ENCODE measurements at places on chromosomes 6 and 20. TPM values are rescaled to one million over a fixed set of nuclear protein-coding genes. Genes with fewer than 3 reads are reported as not detected.

GRCh38 chr20:48749437-48749836 lies 78.4 kb downstream of the PREX1 start:
- peaks cover 54% of the 10 kb centered on the region for H3K4me1 ChIP-seq
- peak overlapping the region; percentile 48 for H3K27ac ChIP-seq

GRCh38 chr6:139602577-139602976 lies 228.1 kb upstream of the CITED2 start:
- H3K27ac ChIP-seq, result no peak overlapping the region
- H3K4me3 ChIP-seq, result no peak overlapping the region
- H3K36me3 ChIP-seq, result no peaks in the 10 kb centered on the region
- H3K27me3 ChIP-seq, result peaks cover 9% of the 10 kb centered on the region
- DNase-seq, result no peak
- peaks cover 10% of the 10 kb centered on the region for H3K4me1 ChIP-seq

DNA sequence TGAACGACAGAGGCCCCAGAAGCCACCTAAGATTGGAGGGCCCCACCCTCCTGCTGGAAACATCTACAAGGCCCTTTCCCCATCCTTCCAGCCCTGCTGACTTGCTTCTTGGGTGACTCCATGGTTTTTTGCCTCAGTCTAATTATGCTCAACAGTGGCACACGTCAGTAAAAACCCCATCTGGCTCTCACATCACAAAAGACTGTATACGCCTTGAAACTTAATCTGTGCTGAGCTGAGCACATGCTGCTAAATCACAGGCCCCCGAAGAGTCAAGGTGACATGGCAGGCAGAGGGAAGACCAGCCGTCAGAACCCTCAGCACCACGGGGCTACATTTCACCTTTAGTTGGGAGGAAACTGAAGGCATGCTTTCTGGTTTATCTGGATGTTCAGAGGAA lies 323.1 kb downstream of the CDH26 start:
- DNase-seq, result no peak
- no peak overlapping the region for H3K4me3 ChIP-seq
- H3K27ac ChIP-seq, result no peak overlapping the region
- no peaks in the 10 kb centered on the region for H3K27me3 ChIP-seq

- no peaks in the 10 kb centered on the region for H3K27me3 ChIP-seq
- H3K27ac ChIP-seq, result no peak overlapping the region
- no peak for DNase-seq
- no peaks in the 10 kb centered on the region for H3K4me1 ChIP-seq
- H3K36me3 ChIP-seq, result peaks cover 9% of the 10 kb centered on the region
- H3K4me3 ChIP-seq, result no peak overlapping the region
These were observed 107.8 kb downstream of the RNGTT start for GRCh38 chr6:88855541-88856147.

DNA sequence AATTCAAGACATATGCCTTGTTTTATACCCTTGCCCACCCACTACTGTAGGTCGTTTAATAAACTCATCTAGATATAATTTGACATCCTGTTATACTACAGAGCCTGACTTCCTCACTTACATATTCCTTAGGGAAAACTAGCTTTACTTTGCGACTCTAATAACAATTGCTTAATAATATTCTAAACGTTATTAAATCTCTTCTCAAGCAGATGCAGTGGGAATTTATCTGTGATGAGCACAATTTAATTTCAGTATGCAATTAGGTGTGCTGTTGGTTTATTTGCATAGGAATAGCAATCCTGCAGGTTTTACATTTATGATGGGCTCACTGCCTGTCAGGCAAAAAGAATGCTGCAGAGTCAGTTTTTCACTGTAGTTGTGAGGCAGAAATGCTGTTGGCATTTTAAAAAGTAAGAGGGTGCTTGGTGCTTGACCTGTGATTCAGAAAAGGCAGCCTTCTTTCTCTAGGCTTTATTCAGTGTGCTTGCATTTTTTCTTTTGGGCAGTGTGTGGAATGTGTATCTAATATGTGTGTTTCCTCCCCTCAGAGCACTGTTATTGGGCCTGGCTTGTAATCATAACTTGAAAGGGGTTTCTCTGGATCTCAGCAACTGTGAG lies 152.3 kb upstream of the SCGN start:
- no peak for DNase-seq
- H3K27me3 ChIP-seq, result no peaks in the 10 kb centered on the region
- no peak overlapping the region for H3K4me3 ChIP-seq
- H3K27ac ChIP-seq, result no peak overlapping the region
- H3K4me1 ChIP-seq, result no peaks in the 10 kb centered on the region

GRCh38 chr6:3229566-3230178 lies 2.2 kb upstream of the TUBB2B start:
- H3K27me3 ChIP-seq, result peaks cover 69% of the 10 kb centered on the region
- H3K36me3 ChIP-seq, result no peaks in the 10 kb centered on the region
- peak overlapping the region; percentile 68 for H3K4me3 ChIP-seq
- no peak overlapping the region for H3K27ac ChIP-seq
- peak; percentile 64 for DNase-seq

DNA sequence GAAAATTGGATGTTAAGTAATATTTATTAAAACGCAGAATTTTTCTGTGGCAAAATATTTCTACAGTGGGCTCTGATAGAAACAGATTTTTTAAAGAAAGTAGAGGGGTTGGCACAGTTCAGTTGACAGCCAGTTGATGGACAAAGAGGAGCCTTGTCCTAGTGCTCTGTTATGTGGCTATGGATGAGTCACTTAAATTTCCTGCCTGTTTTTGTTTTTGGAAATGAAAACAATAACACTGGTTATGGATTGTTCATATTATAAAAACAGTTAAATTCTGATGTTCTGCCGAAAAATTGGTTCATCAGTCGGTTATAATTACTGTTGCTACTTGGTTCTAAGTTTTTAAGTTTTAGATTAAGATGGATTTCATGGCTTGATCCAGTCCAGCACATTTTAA lies 42.8 kb downstream of the MYO6 start:
- peaks cover 11% of the 10 kb centered on the region for H3K27me3 ChIP-seq
- H3K36me3 ChIP-seq, result no peaks in the 10 kb centered on the region
- no peak for DNase-seq
- H3K4me1 ChIP-seq, result no peaks in the 10 kb centered on the region
- H3K27ac ChIP-seq, result no peak overlapping the region
- no peak overlapping the region for H3K4me3 ChIP-seq

DNA sequence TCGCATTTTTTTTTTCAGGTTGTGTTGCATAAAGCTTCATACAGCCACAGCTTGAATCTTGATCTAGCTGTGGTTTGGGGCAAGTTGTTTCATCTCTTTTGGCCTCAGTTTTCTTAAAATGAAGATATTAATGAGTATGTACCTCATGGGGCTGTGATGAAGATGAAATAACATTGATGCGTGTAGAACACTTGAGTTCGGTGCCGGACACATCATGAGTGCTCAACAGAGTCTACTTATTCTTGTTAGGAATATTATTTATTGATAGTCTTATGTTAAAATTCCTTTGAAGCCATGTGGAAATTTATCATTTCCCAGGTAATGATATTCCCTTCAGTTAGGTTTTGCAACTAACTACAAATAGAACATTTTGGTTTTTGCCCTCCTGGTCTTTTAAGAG lies 3.4 kb downstream of the PAQR8 start:
- no peak for DNase-seq
- no peak overlapping the region for H3K4me3 ChIP-seq
- H3K4me1 ChIP-seq, result peaks cover 63% of the 10 kb centered on the region
- H3K27me3 ChIP-seq, result no peaks in the 10 kb centered on the region

- H3K4me3 ChIP-seq, result no peak overlapping the region
- no peak for DNase-seq
- peaks cover 4% of the 10 kb centered on the region for H3K27me3 ChIP-seq
- no peak overlapping the region for H3K27ac ChIP-seq
These were observed 20.7 kb upstream of the RBBP8NL start for GRCh38 chr20:62448038-62448437.

GRCh38 chr20:63958964-63959698 lies 2.9 kb upstream of the UCKL1 start:
- no peaks in the 10 kb centered on the region for H3K27me3 ChIP-seq
- DNase-seq, result no peak
- H3K4me3 ChIP-seq, result no peak overlapping the region
- peaks cover 27% of the 10 kb centered on the region for H3K4me1 ChIP-seq

GRCh38 chr20:62344782-62345181 lies 22.3 kb downstream of the LAMA5 start:
- no peaks in the 10 kb centered on the region for H3K36me3 ChIP-seq
- H3K27me3 ChIP-seq, result peaks cover 3% of the 10 kb centered on the region
- DNase-seq, result no peak
- no peak overlapping the region for H3K27ac ChIP-seq
- no peak overlapping the region for H3K4me3 ChIP-seq

DNA sequence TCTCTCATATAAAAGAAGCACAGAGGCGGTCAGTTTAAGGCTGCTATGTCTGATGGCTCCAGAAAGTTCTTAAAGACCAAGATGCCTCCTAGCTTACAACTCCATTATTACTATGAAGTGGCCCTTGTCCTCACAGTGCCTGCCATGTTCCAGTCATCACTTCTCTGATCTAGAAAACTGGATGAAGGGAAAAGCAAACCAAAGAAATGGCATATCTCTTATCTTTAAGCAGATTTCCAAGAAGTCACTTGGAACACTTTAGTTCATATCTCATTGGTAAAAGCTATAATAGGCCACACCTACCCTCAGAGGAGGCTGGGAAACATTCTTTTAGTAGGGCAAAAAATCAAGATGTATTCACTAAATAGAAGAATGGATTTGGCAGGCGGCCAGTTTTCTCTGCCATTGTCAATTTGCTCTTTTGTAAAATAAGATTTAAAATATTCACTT lies 289.6 kb downstream of the TBC1D7 start:
- no peak overlapping the region for H3K4me3 ChIP-seq
- no peak for DNase-seq
- H3K27me3 ChIP-seq, result peaks cover 14% of the 10 kb centered on the region
- no peaks in the 10 kb centered on the region for H3K36me3 ChIP-seq
- H3K27ac ChIP-seq, result no peak overlapping the region

DNA sequence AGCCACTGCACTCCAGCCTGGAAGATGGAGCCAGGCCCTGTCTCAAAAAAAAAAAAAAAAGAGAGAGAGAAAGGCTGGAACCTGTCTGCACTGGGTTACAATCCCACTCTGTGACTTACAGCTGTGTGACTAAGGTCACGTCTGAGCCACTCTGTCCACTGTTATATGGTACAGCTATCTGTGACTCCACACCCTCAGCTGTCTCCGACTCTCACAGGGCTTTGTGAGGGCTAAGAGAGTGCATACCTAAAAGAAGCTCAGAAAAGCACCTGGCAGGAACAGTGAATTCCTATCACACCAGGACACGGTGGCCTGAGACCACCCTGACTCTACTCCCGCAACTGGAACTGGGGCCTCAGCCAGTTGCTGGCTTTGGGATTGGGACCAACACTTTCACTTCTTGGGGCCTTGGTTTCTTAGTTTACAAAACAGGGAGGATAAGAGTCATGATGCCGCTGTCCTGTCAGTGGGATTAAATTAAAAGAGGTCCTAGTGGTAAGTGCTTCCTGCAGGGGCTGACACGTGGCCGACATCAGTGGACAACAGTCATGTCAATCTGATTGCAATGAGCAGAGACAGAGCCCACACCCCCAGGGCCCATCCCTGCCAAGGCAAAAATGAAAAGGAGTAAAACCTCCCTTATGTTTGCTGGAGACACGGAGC lies 5.7 kb upstream of the CD93 start:
- H3K4me3 ChIP-seq, result no peak overlapping the region
- peaks cover 2% of the 10 kb centered on the region for H3K4me1 ChIP-seq
- no peaks in the 10 kb centered on the region for H3K36me3 ChIP-seq
- H3K27me3 ChIP-seq, result no peaks in the 10 kb centered on the region

- no peak overlapping the region for H3K27ac ChIP-seq
- peak overlapping the region; percentile 70 for H3K4me3 ChIP-seq
- H3K27me3 ChIP-seq, result no peaks in the 10 kb centered on the region
These were observed 1.4 kb downstream of the STMN3 start for GRCh38 chr20:63651942-63652191.

DNA sequence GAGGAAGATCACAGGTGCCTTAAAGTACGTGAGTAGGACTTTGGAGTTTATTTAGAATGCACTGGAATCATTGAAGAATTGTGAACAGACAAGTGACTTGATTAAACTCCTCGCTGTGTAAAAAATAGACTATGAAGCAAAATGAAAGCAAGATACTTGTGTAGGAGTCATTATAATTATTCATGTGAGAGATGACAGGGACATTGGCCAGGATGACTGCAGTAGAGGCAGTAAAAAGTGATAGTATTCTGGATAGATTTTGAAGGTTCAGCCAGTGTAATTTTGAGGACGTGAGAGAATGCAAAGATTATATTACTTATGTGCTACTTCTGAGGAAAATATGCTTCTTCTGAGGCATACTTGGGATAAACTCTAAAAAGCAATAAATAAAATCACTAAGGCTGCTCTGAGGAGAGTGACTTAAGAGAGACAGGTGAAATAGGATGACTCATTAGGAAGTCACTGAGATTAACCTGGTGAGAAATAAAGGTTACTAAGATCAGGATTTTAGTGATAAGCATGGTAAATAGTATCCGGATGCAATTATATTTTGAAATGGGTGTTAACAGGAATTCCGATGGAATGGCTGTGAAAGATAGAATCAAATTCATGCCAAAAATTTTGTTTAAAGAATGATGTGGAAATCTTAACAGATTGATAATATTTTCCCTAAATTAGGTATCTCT lies 202.0 kb downstream of the CENPW start:
- no peak for DNase-seq
- H3K27me3 ChIP-seq, result no peaks in the 10 kb centered on the region
- H3K27ac ChIP-seq, result no peak overlapping the region
- no peak overlapping the region for H3K4me3 ChIP-seq

The STMND1 gene
- total RNA-seq, result not detected

The OPRM1 gene
- not detected for total RNA-seq

The PRDM13 gene
- total RNA-seq, result not detected

The NMBR gene
- not detected for total RNA-seq

The ULBP2 gene
- total RNA-seq, result 0.43 TPM

The SRSF12 gene
- total RNA-seq, result 0.26 TPM

The PSMB1 gene
- total RNA-seq, result 245 TPM

The VAPB gene
- 43.9 TPM for total RNA-seq

The BPIFB1 gene
- total RNA-seq, result not detected

The TPX2 gene
- 179 TPM for total RNA-seq

The TREM2 gene
- total RNA-seq, result not detected

All from activated CD4-positive, alpha-beta T cell treated with anti-CD3 and anti-CD28 coated beads for 36 hours (primary cell).